Colonic mucosa (tissue), 4 donors: ENCODE measurements at places on chromosomes 1 and 21. TPM values are rescaled to one million over a fixed set of nuclear protein-coding genes. Genes with fewer than 3 reads are reported as not detected.

Gene KMO
- total RNA-seq = not detected

DNA sequence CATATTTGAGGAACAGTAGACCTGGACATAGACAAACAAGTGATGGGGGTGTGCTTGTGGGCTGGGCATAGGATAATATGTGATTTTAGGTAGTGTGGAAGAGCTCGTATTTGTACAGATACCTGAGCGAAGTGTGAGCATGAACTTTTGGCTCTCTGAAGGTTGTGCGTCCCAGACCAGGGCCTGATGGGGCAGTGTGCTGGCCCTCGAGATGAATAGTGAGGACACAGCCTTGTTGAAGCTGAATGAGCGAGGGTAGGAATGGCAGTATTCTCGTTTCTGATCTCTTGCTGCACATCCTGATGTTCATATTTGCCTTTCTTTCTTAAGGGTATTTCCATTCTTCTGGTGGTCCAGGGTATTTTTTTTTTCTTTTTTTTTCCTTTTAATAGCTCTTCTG lies 41.5 kb downstream of the USP25 start:
- DNase-seq = no peak

Gene MEF2D
- 32.3 TPM for total RNA-seq

Gene FMO5
- total RNA-seq = 65.6 TPM

DNA sequence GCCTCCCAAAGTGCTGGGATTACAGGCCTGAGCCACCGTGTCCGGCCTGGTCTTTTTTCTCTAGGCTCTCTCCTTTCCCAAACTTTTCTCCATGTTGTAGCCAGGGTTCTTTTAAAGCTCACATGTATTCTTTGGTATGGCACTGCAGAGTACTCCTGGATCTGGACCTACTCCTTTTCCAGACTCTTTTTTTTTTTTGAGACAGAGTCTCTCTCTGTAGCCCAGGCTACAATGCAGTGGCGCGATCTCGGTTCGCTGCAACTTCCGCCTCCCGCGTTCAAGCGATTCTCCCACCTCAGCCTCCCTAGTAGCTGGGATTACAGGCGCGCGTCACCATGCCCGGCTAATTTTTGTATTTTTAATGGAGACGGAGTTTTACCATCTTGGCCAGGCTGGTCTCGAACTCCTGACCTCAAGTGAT lies 602 bp upstream of the MED18 start:
- DNase-seq = no peak

- DNase-seq = no peak
Observed at GRCh38 chr1:156083800-156084790, 1.8 kb upstream of the MEX3A start.

DNA sequence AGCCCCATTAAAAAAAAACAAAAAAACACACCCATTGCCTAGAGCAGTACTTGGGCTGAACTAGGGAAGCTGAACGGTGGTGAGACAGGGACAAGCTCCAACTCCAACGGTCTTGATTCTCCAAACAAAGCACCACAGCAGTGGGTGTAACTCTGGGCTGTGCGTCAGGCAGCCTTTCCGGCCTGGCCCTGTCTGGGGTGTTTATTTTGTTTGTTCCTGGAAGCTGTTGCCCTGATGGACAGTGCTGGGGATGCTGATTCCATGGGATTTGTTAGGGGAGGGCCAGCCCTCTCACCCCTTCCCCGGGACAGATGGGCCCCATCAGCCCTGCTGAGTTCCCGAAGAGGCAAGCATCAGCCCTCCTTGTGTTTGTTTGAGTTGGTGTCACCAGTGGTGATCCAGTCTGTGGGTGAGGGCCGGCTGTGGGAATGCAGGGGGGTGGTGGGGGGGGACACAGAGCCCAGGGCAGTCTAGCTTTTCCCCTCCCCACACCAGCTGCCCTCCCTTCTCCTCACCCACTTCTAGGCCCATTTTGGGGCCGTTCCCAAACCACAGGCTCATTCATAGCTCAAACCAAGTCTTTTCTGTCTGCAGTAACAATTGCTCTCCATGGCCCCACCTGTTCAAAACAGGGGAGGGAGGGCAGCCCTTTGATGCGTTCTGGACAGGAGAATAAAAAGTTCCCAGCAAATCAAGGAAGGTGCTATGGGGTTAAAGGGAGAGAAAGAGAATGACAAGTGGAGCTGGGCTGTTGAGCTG lies 4.5 kb downstream of the WNT2B start:
- peak; percentile 52 for DNase-seq

- DNase-seq = no peak
Observed at GRCh38 chr1:156376958-156377919, 8.2 kb downstream of the RHBG start.

Gene BEND5
- 4.9 TPM for total RNA-seq

Gene EFNA3
- 12.7 TPM for total RNA-seq

DNA sequence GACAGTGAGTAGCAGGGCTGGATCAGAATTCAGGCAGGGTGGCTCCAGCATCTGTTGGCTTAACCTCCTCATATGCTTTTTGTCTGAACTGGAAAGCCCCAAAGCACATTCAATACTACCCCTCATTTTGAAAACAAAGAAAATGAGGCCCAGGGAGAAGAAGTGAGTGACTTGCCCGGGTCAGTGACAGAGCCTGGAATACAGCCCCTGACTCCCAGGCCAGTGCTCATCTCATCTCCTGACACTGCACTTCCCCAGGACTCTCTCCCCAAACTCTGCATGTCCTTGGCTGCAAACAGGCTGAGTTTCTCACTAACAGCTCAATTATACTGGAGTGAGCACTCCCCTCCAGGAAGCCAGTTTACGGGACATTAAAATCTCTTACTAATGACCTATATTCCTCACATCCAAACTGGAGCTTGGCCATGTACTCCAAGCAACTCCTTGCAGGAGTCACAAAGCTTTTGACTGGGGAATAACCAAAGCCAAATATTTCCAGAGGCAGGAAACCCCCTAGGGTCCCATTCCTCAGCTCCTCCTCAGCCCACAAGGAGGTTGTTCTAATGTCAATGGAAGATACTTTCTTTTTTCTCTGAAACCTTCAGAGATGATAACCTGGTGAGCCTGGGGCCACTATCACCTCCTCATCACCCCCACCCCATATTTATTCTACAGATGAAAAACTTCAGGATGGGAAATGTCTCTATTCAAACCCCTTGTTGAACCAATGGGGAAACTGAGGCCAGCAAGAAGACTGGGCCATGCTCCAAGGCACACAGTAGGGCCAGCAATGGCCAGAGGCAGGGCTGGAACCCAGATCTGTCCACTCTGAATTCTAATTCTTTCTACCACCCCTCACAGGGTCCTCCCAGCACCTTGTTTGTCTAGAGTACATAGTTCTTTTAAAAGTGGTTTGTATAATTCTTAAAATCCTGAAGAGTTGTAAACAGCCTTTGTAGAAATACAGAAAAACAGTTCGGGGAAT lies 127.0 kb downstream of the PLPP3 start:
- DNase-seq = no peak

- DNase-seq = peak; percentile 74
Observed at GRCh38 chr1:241229216-241229615, 127.8 kb downstream of the RGS7 start.

DNA sequence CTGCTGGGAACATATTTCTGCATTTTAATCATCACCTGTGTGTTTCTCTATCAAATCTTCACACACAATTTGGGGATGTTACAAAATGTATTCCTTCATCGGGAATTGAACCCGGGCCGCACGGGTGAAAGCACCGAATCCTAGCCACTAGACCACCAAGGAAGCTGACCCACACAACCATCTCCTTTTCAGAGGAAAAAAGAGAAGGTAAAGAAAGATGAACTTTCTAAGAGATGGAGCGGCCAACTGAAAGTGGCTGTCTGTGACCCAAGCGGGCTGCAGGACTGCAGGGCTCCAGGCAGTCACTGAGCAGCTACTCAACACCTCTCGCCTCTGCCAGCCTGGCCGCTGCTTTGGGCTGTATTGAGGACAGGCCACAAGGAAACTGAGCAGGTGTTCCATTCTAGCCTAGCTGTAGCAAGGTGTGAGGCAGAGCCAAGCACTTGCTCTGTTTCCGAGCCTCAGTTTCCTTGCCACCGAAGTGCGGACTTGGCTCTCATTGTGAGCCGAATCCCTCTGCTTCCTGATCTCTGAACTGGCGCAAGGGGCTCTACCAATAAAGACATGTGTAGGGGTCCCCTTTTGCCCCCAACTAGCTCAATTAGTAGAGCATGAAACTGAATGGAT lies 156.9 kb upstream of the NBPF11 start:
- DNase-seq = no peak

Gene LCE1A
- not detected for total RNA-seq

DNA sequence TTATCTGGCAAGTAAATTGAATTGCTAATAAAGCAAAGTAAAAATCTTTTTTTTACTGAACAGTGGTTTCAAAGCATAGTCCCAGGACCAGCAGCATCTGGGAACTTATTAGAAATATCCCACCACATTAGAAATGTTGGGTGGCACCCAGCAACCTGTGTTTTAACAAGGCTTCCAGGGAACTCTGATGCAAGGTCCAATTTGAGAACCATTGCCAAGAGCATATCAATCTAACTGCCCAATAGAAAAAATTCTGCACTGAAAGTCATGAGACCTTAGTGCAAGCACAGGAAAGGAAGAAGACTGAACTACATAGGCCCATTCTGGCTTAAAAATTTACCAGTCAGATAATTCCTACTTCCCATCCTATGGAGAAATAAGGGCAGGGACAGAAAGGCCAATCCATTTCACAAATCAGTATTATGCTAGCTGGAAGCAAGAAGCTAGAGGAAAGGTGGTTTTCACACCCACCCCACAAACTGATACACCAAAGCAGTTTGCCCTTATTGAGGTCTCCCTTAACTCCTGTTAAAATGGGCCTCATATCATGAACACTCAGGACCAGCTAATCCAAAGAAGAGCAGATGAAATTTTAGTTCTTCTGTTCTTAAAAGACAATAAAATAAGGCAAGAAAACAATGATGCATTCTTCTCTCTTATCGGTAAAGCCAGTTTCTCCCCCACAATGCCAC lies 17.5 kb upstream of the C1orf105 start:
- no peak for DNase-seq

- DNase-seq = no peak
Observed at GRCh38 chr1:190747704-190748103, 270.0 kb upstream of the BRINP3 start.

GRCh38 chr21:25568246-25568645 lies 39.0 kb downstream of the MRPL39 start:
- DNase-seq = peak; percentile 22

Gene BATF3
- total RNA-seq = 0.88 TPM

DNA sequence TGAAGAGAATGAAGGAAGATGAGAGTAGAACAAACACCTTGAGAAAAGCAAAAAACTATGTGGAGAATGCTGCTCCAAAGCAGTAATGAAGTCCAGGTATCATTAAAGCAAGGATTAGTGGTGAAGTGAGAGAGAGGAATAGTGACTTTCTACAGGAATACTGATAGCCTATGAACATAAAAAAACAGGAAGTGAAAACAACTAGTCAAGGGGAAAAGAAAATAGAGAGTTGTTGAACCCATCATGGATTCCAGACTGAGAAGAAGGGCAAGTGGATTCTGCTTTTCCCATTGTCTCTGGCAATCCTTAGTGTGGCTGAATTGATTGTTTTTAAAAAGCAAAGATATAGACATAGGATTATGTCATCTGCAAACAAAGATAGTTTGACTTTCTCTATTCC lies 119.9 kb upstream of the LHX8 start:
- no peak for DNase-seq

DNA sequence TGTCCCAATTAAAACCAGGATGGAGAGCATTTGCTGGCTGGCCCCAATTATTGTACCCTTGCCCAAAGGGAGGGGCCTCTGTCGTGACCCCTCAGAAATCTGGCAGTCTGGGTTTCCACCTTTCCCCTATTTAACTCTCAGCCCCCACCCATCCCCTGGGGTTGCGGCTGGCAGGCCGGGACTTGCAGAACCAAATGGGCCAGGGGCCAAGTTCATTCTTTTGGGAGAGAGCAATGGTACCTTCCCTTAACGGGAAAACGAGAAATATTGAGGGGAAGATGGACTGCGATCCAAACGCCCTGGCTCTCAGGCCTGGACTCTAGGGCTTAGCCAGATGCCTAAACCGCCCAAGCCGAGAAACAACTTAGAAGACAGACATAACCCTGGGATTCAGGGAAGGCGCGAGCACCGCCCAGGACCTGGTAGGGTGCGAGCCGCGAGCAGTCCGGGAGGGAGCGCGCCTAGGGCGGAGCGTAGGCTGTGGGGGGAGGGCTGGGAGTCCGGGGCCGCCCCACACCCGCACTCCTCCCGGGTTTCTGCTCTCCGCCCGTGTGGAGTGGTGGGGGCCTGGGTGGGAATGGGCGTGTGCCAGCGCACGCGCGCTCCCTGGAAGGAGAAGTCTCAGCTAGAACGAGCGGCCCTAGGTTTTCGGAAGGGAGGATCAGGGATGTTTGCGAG lies at the start of gene SLC27A3:
Gene SLC27A3 (plus strand): TSS at position 628 of the 678 bp plus-strand sequence. CDS start 91 bp downstream, outside the sequence.
- DNase-seq = peak; percentile 87

Gene CHODL
- 0.52 TPM for total RNA-seq

GRCh38 chr21:34027721-34028461 lies 45.5 kb upstream of the MRPS6 start:
- DNase-seq = no peak

Gene PRDX1
- total RNA-seq = 508 TPM

GRCh38 chr1:119827010-119827409 lies 15.8 kb upstream of the REG4 start:
- no peak for DNase-seq

GRCh38 chr1:94876362-94876761 lies 50.5 kb downstream of the CNN3 start:
- no peak for DNase-seq

- DNase-seq = no peak
Observed at GRCh38 chr1:86245566-86246190, 89.1 kb upstream of the COL24A1 start.

Gene HTR1D
- 0.42 TPM for total RNA-seq

GRCh38 chr1:156516821-156517220 lies 16.2 kb upstream of the MEF2D start:
- DNase-seq = no peak

GRCh38 chr1:24362982-24363614 lies 43.9 kb downstream of the GRHL3 start:
- no peak for DNase-seq

DNA sequence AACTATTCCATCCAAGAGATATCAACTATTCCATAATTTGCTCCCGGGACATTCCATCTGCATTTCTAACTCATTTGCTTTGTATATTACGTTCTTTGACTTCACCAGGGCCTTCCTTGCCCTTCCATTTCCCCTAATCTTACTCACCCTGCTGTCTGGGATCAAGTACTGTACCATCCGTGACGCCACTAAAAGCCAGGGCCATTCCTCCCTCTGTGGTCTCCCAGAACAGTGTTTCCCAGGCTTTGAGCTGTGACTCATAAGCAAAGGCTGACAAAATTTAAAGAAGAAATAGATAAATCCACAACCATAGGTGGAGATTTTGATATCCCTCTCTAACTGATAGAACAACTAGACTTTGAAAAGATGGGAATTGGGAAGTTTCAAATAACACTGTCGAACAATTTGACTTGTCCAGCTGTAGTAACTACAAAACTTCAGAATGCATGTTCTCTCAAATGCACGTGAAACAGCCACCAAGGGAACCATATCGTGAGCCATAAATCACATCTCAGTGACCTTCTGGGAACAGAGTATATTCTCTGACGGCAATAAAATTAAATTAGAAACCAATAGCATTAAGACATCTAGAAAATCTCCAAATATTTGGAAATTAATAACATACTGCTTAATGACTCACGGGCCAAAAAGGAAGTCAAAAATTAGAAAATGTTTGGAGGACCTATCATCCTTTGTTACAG lies 501.0 kb downstream of the SETD4 start:
- no peak for DNase-seq

Gene ZNF648
- total RNA-seq = not detected

Gene ATP5PB
- 502 TPM for total RNA-seq

- peak; percentile 50 for DNase-seq
Observed at GRCh38 chr1:16146279-16147155, 9.4 kb downstream of the EPHA2 start.

GRCh38 chr1:172895050-172895460 lies 155.7 kb downstream of the TNFSF18 start:
- no peak for DNase-seq

Gene HHIPL2
- 0.22 TPM for total RNA-seq
